T-helper 17 cell (primary cell): ENCODE measurements at places on chromosomes 13 and 19.

DNA sequence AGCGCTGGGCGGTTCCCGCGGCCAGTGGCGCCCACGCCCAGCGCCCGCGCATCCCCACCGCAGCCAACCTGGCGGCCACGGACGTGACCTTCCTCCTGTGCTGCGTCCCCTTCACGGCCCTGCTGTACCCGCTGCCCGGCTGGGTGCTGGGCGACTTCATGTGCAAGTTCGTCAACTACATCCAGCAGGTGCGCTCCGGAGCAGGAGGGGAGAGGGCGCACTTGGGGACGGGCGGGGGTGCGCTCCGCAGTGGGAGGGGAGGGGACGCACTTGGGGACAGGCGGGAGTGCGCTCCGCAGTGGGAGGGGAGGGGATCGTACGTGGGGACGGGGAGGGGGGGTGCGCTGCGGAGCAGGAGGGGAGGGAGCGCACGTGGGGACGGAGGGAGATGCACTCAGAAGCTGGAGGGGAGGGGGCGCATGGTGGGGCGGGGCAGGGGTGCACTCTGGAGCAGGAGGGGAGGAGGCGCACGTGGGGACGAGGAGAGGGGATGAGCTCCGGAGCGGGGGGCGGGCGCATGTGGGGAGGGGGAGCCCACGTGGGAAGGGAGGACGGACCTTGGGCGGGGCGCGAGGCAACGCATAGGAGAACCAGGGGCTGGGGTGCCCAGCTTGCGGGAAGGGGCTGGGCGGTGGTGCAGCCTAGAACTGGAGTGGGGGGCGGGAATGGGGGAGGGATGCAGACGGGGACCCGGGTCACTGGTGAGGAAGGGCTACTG is 1.5 kb downstream of the KISS1R start:
- no peak for DNase-seq

DNA sequence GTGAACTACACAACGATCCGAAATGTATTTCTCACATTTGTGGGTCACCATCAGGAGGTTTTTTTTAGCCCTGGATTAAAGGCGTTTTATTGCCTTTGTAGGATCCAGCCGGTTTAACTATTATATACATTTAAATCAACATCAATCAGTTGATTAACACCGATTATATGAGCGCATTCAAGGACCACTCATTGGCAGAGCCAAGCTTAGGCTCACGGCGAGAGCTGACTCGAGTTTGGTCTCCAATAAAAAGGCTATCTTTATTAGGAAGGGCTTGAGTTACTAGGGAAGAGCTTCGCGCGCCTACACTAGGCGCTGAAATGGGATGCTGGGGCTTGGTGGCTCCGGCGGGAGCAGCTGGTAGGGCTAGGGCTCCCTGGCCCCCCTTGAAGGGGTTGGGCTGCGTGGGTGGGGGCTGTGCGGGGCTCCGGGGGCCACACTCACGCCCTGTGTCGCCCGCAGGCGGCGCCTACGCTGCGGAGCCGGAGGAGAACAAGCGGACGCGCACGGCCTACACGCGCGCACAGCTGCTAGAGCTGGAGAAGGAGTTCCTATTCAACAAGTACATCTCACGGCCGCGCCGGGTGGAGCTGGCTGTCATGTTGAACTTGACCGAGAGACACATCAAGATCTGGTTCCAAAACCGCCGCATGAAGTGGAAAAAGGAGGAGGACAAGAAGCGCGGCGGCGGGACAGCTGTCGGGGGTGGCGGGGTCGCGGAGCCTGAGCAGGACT is 4.2 kb downstream of the PDX1 start:
- DNase-seq, result no peak

- no peak for DNase-seq
These were observed 297.8 kb downstream of the ZNF536 start for GRCh38 chr19:30670011-30670329.

DNA sequence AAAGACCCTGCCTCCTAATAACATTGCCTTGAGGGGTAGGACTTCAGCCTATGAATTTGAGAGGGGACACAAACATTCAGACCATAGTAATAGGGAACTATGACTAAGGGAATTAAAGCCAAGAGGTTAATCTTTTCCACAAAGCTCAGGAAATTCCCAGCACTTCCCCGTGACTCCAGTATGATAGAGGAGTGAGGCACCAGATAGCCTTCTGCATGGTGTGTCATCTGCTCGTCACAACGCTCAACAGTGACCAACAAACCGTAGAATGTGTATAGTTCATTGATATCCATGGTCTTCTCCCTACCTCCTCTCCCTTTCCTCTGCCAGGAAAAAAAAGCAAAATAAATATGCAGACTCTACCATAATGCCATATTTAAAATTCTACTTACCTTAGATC is 64.4 kb downstream of the B3GLCT start:
- DNase-seq, result no peak

GRCh38 chr13:27130979-27131623 is 40.5 kb downstream of the USP12 start:
- peak; percentile 23 for DNase-seq

DNA sequence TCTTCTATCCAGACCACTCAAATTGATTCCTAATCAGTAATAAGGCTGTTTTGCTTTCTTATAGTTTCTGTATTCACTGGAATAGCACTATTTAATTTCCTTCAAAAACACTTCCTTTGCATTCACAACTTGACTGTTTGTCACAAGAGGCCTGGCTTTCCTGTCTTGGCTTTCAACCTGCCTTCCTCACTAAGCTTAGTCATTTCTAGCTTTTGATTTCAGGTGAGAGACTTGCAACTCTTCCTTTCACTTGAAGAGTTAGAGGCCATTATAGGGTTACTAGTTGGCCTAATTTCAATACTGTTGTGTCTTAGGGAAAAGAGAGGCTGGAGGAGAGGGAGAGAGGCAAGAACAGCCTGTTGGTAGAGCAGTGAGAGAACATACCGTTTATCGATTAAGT is 47.0 kb downstream of the SACS start:
- DNase-seq, result no peak

GRCh38 chr13:42807241-42807640 is 25.9 kb downstream of the FAM216B start:
- DNase-seq, result no peak

DNA sequence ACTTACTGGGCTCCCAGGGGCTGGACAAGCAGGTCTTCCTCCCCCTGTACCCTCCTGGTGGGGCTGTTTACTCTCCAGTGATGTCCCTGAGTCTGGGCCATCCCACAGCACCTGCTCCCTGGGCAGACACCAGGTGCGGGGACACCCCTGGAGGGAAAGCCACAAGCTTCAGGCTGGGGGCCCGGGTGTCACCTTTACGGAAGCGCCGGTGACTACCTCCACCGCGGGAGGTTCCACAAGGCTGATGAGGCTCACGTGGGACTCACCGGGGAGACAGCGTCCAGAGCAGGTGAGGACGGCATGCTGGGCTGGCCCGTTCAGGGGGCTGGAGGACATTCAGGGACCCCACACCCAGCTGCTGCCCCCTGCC is 24.9 kb downstream of the NFILZ start:
- DNase-seq, result no peak

GRCh38 chr19:5253406-5254110 is 87.1 kb downstream of the PTPRS start:
- DNase-seq, result no peak

GRCh38 chr19:18596752-18597157 is 8.2 kb downstream of the REX1BD start:
- DNase-seq, result no peak

- no peak for DNase-seq
These were observed 122.3 kb downstream of the RBM26 start for GRCh38 chr13:79283742-79284141.

GRCh38 chr19:38944981-38945506 is 14.3 kb downstream of the MRPS12 start:
- no peak for DNase-seq

GRCh38 chr19:8698433-8699063 is at the start of gene ACTL9:
TSS of gene ACTL9 (minus strand) at chr19:8698795. CDS start at chr19:8698701, 94 bp downstream.
- DNase-seq, result no peak

DNA sequence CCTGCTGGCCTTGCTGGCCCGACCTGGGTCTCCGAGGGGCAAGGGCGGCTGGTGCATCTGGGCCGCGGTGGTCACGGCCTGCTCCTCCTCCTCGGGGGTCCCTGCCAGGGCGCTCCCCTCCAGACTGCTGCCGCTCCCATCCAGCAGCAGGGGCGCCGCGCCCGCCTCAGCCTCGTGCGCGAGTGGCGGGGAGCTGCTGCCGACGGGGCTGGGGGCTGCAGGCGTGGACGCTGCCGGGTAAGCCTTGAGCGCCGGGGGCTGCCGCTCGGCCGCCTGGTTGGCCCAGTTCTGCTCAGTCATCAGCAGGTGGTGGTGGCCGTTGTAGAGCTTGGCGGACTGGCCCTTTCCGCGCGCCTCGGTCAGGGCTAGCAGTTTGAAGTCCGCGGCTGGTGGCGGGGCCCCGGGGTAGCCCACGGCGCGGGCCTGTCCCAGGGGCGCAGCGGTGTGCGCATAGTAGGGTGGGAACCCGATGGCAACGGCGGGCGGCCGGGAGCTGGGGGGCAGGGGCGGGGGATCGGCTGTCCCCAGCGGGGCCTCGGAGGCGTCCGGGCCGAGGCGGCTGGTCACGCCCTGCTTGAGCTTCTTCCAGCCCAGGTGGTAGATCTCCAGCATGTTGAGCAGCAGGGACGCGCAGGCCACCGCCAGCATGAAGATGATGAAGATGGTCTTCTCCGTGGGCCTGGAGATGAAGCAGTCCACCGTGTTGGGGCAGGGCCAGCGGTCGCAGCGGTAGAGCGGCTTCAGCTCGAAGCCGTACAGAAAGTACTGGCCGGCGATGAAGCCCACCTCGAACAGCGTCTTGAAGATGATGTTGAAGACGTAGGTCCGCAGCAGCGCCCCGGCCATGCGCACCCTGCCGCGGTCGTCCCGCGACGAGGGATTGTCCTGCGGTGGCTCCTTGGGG is 18.6 kb downstream of the GJA3 start:
- DNase-seq, result no peak

GRCh38 chr13:107295416-107296140 is 727.6 kb upstream of the ARGLU1 start:
- DNase-seq, result no peak

DNA sequence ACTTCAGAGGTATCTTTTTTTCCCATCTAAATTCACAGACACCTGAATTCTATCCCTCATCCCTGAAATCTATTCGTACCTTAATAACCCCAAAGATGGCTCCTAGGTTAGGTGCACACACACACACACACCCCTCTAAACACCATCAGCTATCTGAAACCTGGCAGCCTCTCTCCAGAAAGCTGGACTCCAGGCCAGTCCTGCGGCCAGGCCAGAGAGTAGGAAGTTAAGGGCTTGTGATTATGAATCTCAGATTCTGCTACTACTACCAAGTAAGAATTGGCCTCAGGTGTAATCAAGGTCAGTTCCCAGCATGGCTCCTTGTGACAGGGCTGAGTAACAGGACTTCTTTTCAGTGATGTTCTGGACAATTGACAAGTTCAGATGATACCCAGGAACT is 244.2 kb upstream of the SERP2 start:
- DNase-seq, result no peak

DNA sequence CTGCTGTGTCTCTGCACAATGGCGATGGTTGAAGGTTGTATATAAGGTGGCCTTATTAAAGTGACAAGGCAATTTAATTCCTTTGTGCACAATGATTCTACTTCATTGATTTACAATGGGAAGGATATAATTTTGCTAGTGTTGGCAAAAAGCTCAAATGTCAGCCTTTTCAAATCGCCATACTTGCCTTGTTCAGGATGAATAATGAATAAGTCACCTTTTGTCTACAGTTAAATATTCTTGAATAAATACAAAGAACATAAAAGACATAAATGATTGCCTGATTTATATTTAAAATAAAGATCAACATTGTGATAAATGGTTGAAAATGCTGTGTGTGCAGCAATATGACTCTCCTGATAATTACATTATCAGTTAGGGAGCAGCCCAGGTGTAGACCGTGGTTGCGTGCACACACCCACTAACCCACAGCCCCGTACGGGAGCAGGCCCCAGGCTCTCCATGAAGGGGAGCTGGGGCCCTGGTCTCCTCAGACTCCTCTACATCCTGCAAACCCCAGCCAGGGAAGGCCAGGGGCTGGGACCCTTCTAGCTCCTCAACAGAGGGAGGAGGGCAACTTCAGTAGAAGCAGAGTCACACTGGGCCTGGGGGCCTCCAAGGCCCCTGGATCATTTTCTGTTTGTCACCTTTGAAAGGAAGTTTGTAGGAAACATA is 64.9 kb downstream of the TEX29 start:
- no peak for DNase-seq

DNA sequence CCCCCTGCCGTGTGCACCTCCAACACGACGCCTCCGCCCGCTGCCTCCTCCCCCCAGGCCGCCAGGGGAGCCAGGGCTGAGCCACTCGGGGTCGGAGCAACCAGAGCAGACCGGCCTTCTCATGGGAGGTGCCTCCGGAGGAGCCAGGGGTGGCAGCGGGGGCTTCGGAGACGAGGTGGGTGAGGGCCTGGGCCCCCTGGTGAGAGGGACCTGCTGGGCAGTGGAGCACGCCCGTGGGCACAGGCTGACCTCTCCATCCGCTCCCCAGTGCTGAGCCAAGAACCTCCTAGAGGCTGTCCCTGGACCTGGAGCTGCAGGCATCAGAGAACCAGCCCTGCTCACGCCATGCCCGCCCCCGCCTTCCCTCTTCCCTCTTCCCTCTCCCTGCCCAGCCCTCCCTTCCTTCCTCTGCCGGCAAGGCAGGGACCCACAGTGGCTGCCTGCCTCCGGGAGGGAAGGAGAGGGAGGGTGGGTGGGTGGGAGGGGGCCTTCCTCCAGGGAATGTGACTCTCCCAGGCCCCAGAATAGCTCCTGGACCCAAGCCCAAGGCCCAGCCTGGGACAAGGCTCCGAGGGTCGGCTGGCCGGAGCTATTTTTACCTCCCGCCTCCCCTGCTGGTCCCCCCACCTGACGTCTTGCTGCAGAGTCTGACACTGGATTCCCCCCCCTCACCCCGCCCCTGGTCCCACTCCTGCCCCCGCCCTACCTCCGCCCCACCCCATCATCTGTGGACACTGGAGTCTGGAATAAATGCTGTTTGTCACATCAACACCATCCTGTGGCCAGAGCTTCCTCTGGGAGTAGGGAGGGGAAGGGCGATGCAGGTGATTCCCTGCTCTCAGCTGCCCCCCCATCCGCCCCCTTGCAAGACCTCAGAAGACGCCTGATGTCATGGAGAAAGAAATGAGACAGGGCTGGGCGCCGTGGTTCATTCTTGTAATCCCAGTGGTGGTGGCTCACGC is 12.0 kb downstream of the BCAM start:
- no peak for DNase-seq

- no peak for DNase-seq
These were observed 3.2 kb downstream of the NAPA start for GRCh38 chr19:47511681-47512080.

- no peak for DNase-seq
These were observed 95.3 kb downstream of the UFM1 start for GRCh38 chr13:38444904-38445303.

- DNase-seq, result no peak
These were observed 11.6 kb downstream of the CNFN start for GRCh38 chr19:42378225-42379215.
